ENCODE measurements at places on chromosomes 5 and 9.

DNA sequence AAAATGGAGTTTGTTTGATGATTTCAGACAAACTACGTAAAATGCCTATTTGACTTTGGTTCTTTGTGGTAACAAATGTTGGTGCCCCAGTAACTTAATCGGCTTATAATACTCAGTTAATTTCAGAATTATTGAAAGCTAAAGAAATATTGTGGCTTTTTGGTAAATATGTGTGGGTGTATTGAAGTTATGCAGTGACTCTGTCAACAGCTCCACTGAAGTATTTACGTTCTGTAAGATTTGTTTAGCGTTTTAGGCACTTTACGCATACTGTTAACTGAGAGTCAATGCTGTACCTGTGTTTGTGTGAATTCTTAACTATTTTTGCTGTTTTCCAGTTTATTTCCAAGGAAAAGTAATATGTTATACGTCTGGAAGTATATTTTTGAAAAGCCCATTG, 2.2 kb downstream of the RAD23B start:
- DNase-seq: no peak

- no peak for DNase-seq
Measured at GRCh38 chr9:33921967-33922895, 105.3 kb downstream of the UBE2R2 start.

GRCh38 chr5:15993334-15993733, 186.3 kb downstream of the MARCHF11 start:
- DNase-seq: no peak

DNA sequence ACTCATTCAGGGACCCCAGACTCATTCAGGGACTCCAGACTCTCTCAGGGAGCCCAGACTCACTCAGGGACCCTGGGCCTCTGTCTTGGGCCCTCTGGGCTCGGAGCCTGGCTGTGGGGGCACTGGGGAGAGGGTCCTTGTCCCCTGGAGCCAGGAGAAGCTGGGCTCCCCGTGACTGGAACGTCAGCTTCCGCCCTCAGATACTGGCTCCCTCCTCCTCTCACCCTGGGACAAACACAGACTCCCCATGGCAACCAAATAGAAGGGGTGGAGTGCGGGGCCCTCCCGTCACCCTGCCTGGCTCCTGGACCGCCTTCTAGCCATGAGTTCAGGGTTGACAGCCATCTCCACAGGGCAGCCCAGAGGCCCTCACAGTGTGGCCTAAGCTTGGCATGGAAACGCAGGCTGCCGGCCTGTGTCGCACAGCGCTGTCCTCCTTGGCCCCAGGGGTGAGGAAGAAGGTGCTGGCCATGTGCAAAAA, 27.6 kb downstream of the ZDHHC11B start:
- DNase-seq: peak; percentile 80

DNA sequence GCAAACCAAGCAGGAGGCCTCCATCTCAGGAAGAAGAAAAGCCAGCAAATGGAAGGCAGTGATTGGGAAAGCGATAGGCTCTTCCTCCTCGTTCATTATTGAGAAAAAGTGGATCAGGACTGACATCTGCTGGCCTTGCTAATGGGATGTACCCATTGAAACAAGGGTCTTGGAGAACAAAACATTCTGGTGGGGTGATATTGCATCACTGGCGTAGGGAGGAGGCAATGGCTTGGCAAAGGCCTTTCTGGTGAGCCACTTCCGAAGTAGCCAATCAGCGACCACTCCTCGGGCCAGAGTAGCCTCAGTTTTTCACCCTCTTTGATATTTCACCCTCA, 86.7 kb upstream of the NFIB start:
- DNase-seq: no peak

- no peak for DNase-seq
Measured at GRCh38 chr5:143139585-143139984, 263.9 kb downstream of the NR3C1 start.

- DNase-seq: no peak
Measured at GRCh38 chr9:26399556-26399955, 493.0 kb downstream of the CAAP1 start.

DNA sequence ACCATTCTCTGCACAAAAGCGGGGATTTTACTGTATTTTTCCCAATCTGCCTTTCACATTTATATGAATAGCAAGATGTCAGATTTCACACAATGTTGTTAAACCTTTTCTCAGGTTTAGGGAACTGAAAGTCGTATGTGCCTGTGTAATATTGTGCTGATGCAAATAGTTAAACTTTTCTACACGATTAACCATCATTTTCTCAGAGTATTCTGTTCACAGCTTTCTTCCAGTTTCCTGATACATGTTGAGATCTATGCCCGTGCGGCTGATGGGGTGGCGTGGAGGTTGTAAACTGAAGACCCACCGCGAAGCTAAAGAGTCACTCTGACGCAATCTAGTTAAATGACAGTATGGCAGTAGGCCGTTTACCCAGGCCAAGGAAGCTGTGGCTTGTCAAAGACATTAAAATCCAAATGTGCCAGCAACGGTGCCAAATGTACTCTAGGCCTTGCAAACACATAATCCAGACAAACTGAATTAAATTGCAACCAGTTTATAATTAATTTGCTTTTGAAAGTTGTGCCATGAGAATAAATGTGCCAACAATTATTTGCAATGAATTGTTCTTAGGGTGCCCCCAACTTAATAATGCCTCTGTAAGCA, 145.7 kb downstream of the EBF1 start:
- DNase-seq: no peak

DNA sequence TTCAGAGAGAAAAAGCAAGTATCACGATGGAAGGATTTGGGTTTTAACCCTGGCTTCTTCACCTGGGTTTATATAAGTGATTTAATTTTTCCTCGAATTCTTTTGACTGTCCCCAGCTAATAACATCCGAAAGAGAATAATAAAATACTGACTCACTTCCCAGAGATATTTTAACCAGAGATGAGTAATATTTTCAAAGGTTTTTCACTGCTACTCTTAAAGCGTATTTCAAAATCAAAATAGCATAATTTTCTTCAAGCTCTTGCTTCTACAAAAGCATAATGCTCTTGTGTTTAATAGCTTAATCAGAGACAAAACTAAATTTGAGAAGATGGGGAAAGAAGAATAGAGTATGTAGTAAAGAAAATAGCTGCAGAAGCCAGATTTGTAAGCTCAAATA, 215.2 kb upstream of the PTGER4 start:
- DNase-seq: no peak

DNA sequence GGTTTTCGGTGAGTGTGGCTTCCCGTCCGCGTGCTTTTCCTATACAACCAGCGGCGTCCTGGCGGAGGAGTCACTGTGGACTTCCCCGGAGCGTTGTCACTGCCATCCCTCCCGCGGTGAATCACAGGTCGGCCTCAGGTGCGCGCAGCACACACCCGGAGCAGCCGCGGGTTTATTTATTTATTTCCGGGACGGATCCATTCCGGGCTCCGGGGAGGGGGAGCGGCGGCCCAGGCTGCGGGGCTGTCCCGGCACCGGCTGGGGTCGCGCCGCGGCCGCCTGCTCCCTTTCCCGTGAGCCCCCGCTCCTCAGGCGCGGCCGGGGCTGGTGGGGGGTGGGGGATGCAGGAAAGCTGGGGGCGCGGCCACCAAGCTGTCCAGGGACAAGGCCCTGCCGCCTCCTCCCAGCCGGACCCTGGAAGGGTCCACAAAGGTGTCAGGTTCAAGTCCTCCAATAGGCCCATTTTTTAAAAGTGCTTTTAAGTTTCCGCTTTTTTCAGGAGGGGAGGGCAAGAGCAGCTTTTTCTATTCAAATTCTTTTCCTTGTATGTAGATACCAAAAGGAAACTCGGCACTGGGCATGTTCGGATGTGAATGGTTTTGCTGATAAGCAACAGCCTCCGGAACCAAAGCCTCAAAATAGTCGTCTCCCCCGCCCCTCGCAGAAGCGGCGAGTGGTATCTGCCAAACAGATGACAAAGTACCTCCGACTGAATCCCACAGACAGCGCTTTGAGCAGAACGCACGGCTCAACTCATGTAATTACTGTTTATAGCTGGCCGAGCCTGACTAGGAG, 192.5 kb downstream of the CD180 start:
- peak; percentile 96 for DNase-seq

DNA sequence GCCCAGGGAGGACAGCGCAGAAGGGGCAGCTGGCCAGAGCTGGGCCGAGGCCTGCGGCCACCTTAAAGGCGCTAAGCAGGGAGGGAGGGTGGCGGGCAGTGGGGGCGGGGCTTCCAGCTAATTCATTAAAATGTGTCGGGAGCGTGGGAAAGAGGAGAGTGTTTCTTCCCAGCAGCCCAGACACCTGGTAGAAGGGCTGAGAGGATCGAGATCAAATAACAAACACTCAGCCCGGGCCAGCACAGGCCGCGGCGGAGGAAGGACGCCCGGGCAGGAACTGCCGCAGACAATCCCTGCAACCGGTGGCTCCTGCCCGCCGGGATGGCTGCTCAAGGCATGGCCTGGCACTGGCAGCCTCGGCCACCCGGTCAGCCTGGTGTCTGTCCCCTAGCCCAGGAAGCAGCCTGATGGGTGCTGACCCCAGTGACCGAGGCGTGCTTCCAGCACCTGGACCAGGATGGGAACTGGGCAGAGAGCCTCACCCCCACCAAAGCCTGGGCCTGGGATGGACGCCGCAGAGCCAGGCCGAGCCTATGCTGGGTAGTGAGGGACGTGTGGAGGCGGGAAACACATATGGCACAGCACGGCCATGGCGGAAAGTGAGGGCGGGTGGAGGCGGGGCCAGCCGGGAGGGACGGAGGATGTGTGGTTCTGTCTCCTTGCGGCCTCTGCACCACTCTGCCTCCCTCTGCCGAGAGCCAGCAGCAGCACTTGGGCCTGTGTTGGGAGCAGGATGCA, 3.2 kb upstream of the NRARP start:
- DNase-seq: no peak

DNA sequence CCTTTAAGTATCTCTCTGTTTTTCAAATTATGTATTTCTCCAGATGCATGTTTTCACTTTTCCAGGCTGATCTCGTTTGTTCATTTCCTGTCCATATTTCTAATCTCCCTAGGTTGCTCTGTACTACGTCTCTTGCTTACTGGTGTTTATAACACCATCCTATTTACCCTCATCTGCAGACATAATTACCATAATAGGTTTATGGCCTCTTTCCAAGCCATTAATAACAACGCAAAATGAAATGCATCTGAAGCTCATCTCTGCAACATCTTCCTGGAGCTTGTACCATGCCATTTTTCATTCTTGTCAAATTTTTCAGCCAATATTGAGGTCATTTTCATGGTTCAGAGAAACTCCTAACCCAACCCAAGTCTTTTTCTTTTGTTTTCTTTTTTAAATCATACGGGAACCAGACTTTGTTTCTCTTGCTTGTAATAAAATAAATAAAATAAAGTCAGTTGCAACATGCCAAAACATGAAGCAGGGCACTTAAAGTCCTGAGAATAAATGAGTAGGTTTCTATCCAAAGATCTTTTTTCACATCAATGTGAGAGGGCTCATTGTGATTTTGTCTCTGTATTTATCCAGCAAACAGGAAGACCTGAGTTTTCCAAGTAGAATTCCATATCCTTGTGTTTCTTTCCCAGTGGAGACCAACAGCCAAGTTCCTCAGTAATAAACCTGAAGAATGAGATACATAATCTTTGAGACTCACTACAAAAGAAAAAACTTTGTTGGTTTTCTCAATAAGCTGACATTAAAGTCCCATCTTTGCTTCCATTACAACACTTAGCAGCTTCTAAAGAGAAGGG, 37.0 kb downstream of the DPYSL3 start:
- no peak for DNase-seq

- DNase-seq: no peak
Measured at GRCh38 chr9:70534061-70534460, 119.6 kb upstream of the KLF9 start.

GRCh38 chr9:33510262-33511183, 13.5 kb upstream of the ANKRD18B start:
- DNase-seq: no peak

DNA sequence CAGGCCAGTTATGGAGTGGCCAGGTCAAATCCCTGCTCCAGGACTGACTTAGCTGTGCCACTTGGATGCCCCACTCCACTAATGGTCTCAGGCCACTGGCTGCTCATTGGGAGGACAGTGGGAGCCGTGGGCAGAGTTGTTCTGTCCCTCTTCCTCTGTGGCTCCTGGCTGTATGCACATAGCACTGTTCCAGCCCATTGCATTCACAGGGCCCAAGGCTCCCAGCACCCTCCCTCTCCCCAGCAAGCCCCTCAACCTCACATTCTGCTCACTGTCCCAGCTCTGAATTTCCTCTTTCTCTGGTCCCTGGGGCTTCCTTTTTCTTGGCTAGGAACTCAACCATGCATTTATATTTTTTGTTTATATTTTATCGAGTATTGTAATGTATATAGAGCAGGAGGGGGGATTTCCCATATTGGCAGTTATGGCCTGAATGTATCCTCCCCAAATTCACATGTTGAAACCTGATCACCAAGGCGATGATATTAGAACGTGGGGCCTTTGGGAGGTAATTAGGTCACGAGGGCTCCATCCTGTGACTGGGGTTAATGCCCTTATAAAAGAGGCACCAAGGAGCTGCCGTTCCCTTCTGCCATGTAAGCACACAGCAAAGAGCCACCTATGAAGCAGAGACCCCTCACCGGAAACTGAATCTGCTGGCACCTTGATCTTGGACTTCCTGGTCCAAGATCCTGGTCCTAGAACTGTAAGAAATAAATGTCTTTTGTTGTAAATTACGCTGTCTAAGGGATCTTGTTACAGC, 17.0 kb upstream of the MVB12B start:
- peak; percentile 84 for DNase-seq

DNA sequence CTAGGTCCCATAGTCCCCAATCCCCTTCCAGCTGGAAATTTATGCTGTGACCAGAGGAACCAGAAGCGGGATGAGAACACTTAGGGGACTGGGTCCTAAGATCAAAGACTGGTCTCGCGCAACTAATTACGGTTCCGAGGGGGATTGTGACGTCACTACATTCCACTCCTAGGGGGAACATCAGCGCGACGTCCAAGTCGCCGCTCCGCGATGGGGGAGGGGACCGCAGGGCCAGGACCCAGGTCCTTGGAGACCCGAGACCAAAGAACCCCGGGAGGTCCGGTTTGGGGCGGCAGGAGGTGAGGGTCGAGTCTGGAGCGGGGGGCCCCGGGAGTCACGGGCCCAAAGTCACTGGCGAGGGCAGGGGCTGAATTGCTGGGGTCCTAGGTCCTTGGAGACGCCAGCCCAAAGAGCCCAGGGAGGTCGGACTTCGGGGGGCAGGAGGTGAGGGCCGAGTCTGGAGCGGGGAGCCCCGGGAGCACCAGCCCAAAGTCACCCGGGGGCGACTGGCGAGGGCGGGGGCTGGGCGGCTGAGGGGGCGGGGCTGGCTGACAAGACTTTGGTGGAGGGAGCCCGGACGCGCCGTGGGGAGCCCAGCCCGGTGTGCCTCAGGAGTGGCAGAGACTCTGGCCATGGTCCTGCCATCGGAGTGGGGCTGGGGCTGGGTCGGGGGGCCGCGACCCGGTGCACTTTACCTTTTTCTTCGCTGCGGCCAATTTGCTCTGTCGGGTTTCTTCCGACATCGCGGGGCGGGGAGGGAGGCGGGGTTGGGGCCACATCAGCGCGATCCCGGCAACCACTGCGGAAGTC, at the start of gene GOLGA2:
TSS of gene GOLGA2 (minus strand) at position 810 of the 810 bp plus-strand sequence. CDS start at position 779, 31 bp downstream.
- DNase-seq: no peak

GRCh38 chr5:7868427-7868772, 431 bp downstream of the FASTKD3 start:
- no peak for DNase-seq

- DNase-seq: no peak
Measured at GRCh38 chr9:99803694-99804093, 18.0 kb upstream of the NR4A3 start.

Data from vagina (tissue), 2 donors.